Fibroblast of lung (primary cell): ENCODE measurements at places on chromosomes 16 and 17.

DNA sequence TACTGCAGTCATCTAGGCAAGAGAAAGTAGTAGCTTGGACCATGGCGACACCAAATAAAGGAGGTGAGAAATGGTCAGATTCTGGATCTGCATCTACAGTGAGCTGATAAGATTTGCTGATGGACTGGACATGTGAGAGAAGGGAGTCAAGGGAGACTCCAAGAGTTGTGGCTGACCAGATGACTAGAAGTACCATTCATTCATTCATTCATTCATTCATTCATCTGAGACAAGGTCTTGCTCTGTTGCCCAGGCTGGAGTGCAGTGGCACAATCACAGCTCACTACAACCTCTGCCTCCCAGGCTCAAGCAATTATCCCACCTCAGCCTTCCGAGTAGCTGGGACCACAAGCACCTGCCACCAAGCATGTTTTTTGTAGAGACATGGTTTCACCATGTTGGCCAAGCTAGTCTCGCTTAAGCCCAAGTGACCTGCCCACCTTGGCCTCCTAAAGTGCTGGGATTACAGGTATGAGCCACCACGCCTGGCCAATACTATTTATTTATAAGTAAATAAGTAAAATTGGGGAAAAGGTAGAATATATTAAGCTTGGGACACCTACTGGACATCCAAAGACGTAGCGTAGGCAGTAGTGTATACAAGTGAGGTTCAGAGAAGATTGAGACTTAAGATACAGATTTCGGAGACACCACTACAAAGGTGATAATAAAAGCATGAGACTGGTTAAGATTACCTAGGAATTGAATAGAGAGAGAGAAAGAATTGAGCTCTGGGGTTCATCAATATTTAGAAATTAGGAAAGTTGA, 15.7 kb upstream of the RNF43 start:
- no peak for DNase-seq

DNA sequence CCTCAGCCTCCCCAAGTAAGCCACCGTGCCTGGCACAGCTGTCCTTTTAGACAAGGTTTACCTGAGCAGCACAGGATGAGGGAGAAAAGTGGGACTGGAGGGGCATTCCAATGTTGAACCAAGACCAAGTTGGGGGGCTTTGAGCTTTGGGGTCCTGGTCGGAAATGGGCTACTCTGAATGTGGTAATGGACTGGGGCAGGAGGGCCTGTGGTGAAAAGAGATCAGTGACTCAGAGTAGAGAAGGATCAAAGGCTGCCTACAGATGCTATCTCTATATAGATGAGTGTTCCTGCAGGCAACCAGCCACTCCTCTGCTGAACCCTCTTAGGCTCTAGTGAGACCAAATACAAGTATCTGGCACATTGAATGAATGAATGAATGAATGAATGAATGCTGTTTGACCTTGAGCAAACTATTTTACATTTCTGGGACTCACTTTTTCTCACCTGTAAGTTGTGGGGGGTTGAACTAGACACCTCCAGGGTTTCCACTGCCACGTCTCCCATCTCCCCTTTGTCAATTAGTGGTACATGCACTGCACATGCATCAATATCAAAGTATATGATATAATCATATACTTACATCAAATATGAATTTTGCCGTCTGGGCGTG, 26.3 kb upstream of the ETV4 start:
- no peak for DNase-seq

GRCh38 chr16:75593825-75594820, 27.9 kb downstream of the GABARAPL2 start:
- peak; percentile 91 for DNase-seq

DNA sequence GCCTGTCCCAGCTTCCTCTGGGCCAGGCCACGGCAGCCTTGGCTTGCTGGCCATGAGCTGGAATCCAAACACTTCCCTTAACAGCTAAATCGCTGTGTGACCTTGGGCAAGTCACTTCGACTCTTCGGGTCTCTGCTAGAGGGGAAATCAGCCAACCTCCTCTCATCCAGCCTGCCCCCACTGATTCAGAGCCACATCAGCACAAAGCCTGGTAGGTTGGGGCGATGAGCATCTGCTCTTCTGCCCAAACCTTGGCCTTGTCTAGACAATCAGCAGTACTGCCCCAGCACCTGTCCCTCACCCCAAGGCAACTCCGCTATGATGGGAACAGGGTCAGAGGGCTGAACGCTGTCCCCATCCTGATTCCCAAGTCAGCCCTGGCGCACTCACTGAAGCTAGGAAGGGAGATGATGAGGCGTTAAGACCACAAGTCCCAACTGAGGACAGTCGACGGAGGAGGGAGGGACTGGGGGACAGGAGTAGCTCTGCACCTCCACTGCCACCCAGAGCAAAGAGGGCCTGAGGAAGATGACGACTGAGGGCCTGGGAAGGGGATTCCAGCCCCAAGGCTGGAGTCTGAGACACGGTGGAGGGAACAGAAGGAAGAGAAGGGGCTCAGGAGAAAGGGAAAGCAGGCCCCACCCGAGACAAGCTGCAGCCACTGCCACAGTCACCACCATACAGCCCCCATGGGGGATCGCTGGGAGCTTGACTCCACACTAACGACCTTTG, 1.3 kb downstream of the CLUH start:
- DNase-seq: no peak

DNA sequence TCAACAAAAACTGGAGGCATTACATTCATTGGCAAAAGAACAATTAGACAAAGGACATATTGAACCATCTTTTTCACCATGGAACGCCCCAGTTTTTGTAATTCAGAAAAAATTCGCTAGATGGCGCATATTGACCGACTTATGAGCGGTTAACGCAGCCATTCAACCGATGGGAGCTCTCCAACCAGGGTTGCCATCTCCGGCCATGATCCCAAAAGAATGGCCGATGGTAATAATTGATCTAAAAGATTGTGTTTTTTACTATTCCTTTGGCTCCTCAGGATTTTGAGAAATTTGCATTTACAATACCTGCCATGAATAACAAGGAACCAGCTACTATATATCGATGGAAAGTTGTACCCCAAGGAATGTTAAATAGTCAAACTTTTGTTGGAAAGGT, 21.4 kb downstream of the ALOX15B start:
- peak; percentile 47 for DNase-seq

DNA sequence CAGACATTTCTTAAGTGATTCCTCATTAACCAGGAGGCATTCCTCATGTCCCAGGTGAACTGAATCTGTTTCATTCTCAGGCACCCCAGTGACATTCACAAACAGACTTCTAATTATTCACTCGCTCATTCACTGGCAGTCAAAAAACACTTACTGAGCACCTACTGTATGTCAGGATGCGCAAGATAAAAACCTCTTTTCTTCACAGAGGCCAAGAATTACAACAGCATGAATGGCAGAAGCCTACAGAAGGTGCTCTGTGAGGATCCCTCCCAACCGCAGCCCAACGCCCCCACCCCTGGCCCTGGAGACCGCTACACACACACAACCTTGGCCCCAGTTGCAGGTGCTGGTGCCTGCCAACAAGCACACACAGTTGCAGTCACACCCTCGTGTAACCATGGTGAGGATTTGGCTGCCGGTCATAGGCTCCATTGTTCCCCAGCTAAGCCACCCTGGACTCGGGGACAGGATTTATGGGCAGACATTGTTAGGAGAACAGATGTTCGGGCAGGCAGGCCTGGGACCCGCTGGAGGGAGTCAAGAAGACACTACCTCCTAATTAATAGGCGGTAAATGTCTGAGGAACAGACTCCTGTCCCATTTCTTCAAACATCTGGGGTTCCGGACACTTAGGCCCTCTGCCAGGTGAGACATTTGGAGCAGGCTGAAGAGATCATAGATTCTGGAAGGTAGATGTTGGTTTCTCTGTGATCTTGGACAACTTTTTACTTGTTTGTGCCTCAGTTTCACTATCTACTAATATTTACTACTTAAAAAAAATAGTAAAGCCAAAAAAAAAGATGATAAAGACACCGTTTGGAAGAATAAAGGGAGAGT, 43.2 kb downstream of the CUEDC1 start:
- peak; percentile 58 for DNase-seq

DNA sequence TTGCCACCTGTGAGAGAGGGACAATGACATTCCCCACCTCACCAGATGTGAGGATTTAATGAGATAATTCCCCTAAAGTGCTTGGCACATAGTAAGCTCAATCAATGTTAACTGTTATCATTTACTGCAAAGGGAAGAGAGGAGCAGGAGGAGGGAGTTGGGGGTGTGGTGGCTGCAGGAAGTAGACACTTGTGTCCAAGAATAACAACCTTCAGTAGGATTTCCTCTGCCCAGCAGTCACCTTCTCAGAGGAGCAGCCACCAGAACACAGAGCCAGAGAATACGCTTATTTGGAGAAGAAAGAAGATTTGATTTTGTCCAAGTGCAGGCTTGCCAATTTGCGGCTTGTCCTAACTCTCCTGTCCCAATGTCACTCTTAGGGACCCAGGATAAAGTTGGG, 10.2 kb downstream of the CBX4 start:
- DNase-seq: no peak

DNA sequence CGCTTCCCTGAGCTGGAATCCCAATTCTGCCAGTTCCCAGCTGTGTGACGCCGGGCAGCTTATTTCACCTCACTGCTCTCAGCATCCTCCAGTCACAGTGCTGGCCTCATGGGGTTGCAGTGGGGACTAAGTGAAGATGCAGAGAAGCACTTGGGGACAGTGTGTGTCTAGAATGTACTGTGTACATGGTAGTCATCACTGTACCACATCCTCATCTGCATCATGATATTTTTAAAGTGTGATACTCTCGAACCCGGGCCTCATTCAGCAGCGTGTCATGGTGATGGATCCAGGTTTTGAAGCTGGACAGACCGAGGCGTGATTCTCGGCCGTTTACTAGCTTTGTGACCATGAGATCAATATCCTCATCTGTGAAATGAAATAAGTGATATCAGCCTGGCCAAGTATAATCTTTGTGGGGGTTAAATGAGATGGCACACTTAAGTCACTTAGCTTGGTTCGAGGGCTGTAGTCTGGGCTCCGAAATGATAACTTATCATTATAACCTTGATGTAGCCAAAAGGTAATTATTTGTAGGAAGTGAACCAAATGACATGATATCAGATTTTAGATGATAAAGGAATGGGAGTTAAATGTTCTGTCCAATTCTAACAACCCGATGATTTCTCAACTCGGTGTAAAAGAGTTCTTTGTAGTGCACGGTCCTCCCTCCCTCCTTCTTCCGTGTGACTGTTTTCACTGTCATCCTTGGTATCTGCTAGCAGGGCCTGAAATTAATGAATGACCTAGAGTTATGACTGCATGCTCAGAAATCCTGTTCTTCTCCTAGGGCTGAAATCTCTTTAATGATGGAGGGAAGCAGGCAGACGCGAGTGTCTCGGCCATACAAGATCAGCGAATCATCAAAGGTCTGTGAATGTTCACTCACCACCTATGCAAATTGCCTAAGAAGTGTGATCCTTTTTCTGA, 2.0 kb downstream of the KLHL36 start:
- DNase-seq: peak; percentile 23

DNA sequence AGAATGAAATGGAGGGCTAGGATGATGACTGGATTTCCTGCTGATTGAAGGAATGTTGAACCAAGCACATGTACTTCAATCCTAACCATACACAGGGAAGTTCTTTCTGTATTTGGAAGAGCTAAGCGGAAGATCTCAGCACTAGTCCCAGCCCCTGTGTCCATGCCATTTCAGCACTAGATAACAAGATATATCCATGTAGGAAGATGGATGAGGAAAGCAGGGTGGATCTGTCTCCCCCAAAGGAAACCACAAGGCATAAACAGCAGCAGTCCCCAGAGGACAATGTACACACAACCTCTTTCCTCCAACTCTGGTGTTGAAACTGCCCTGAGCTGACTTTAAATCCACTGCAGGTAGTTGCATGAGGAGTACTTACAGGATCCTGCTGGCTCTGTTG, 75.1 kb downstream of the GRIN2A start:
- no peak for DNase-seq

DNA sequence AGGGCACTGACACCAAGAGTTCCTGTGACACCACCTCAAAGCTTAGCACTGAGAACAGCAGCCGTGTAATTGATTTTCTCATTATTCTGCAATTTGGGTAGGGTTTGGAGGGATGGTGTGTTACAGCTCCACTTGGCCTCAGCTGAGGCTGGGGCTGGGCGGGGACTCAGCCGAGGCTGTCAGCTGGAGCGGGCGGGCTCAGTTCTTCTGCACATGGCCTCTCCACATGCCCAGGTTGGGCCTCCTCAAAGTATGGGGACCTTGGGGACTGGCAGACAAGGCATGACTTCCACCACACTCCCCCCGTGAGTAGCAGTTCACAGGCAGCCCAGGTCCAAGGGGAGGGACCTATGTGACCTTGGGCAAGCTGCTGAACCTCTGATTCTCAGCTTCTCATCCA, 171.5 kb downstream of the IRF8 start:
- DNase-seq: no peak

- no peak for DNase-seq
Observed at GRCh38 chr16:30989469-30990047, 4.6 kb downstream of the HSD3B7 start.

- DNase-seq: peak; percentile 47
Observed at GRCh38 chr16:17784073-17784472, 313.3 kb upstream of the XYLT1 start.

DNA sequence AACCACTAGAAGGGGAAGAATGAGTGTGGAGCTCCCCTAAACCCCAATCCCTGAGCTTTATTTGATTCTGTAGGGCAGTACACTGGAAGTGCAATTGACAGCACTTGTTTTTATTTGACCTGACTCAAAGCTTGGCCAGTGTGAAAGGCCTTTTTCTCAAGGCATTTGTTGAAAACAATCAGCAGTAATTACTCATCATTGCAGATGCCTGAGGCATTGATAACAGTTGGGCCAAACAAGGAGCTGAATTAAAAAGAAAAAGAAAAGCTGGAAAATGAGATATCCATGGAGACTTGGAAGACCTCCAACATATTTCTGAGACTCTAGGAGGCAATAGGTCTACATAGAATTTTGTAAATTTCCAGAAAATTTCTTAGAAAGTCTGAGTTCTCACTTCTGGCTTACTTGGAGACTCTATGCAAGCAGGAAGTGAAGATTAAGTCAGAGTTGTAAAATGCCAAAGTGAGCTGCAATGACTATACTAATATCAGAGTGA, 200.8 kb upstream of the KCNJ16 start:
- DNase-seq: peak; percentile 74

DNA sequence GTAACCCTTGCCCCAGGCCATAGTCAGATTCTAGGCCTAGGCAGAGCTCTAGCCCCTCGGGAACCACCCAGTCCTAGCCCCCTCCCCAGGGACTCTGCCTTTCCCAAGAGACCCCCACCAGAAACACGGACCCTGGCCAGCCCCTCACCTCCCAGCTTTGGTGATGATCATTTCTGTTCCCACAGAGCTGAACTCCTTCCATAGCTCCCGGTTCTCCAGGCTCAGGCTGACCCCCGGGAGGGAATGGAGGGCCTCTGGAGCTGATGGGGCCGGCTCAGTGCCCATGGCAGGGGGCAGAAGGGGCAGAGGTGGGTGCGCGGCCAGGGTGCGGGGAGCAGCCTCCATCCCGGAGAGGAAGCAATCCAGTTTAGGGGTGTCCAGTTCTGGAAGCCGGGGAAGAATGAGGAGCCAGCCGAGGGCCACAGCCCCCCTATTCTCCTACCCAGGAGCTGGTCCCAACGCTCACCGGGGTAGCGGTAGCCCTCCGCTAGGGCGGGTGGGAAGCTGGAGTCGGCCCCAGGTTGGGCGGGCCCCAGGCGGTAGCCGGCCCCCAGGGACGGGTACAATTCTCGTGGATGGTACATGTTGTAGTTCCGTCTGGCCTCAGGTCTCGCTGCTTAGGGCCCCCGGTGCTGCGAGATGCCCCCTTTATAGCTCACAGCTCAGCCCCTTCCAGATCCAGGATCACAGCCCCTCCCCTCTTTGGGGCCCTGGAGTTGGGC, 953 bp downstream of the TBX6 start:
- DNase-seq: no peak

GRCh38 chr17:48597778-48598631, 4.4 kb upstream of the HOXB5 start:
- DNase-seq: peak; percentile 46
